Muscle of leg (tissue), 16 donors: ENCODE measurements at places on chromosomes 13 and 19. TPM values are rescaled to one million over a fixed set of nuclear protein-coding genes. Genes with fewer than 3 reads are reported as not detected.

Gene SULT2B1
- total RNA-seq = 0.13 TPM

DNA sequence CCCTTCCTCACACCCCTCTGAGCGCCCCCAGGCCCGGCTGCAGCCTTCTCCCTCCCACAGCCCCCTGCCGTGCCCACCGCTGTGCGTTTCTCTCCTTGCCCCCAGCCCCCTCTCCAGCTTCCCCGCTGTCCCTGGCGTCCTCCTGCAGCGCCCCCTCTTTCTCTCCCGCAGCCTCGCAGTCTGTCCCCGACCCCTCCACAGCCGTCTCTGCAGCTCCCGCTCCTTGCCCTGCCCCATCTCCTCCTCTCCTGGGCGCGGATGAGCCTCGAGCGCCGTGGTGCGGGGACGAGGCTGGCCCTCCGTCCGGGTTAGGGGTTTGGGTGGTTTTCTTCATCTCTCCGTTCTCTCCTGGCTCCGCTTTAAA is 1.1 kb downstream of the KMT5C start:
- DNase-seq = no peak

DNA sequence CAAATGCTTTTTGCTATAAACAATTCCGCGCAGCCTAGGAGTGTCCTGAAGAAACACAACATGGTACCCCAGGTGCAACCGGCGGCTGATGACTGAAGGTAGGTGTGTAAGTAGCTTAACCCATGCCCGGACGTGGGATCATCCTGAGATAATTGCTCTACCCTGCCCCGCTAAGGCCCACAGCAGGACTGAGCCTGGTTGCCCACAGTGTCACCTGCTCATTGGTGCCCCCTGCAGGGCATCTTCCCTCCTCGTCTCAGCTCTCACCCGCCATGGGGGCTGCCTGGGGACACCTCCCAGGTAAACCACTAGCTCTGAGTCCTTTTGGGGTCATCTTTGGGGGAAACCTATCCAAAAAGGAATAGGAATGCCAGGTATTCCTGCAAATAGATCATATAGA is 22.3 kb downstream of the TMEM161A start:
- no peak for DNase-seq

DNA sequence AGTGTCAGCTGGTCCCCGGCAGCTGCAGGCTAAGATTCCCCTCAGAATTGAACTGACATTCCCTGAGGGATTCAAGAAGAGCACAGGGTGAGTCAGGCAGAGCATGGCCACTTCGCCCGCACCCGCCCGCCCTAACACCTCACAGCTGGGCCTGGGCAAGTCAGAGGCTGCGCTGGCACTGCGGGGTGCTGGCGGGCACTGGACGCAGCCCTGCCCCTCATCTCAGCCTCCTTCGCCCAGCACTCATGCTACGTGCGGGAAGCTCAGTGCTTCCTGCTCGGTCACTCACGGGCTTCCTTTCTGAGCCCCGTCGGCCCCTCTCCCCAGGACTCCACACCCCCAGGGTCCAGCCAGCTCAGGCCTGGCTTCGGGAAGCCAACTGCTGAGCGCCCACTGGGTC is 56.9 kb downstream of the MLLT1 start:
- no peak for DNase-seq

Gene PTGER1
- total RNA-seq = 0.09 TPM
